IPS DF 6.9 (cell line): ENCODE measurements at places on chromosomes 1 and 21.

- H3K27ac ChIP-seq, result no peak overlapping the region
- H3K36me3 ChIP-seq, result no peaks in the 10 kb centered on the region
- no peak overlapping the region for H3K4me3 ChIP-seq
These were observed 106.9 kb upstream of the SERBP1 start for GRCh38 chr1:67536957-67537666.

DNA sequence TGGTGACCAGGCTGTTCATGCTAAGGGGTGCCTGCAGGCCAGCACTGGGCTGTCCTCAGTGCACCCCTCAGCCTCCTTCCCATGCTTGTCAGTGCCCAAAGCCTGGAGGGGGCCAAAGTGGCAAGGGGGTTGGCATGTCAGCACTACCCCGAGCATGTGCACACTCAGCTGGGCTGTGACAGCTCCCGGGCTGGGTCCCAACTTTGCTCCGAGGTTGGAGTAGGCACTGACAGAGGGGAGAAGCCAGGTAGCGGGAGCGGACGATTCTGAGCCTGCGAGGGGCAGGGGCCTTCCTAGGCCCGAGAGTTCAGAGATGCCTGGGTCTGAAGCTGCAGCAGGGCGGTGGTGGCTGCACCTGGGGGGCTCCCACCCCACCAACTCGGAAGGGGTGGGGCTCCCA, 119.0 kb downstream of the MAST2 start:
- no peak for DNase-seq
- no peak overlapping the region for H3K27ac ChIP-seq
- no peaks in the 10 kb centered on the region; the same call in 1 of the 2 replicates for H3K36me3 ChIP-seq
- no peak overlapping the region for H3K4me3 ChIP-seq
- peaks cover 9% of the 10 kb centered on the region for H3K4me1 ChIP-seq

DNA sequence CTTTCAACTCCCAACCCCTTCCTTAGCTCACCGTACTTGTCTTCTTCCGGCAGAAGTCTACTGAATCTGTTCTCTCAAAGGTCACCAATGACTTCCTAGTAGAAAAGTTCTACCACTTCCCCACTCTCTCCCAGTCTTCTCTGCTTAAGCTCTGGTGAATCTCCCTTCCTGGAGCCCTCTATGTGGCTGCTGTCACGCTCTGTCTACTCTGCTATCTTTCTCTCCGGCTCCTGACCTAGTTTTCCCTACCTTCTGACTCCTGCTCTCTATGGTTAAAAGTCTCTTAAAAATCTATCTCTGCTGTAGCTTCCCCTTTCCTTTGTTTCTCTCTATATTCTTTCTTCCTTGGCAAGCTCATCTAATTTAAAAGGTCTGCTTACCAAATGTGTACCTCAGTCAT, 350.1 kb upstream of the GREM2 start:
- H3K27ac ChIP-seq, result no peak overlapping the region
- no peaks in the 10 kb centered on the region for H3K36me3 ChIP-seq
- no peak overlapping the region for H3K4me3 ChIP-seq
- H3K27me3 ChIP-seq, result no peaks in the 10 kb centered on the region
- no peaks in the 10 kb centered on the region for H3K4me1 ChIP-seq

GRCh38 chr1:221794935-221795334, 53.0 kb upstream of the DUSP10 start:
- H3K27ac ChIP-seq, result no peak overlapping the region
- DNase-seq, result no peak
- no peaks in the 10 kb centered on the region for H3K36me3 ChIP-seq
- no peaks in the 10 kb centered on the region for H3K27me3 ChIP-seq

DNA sequence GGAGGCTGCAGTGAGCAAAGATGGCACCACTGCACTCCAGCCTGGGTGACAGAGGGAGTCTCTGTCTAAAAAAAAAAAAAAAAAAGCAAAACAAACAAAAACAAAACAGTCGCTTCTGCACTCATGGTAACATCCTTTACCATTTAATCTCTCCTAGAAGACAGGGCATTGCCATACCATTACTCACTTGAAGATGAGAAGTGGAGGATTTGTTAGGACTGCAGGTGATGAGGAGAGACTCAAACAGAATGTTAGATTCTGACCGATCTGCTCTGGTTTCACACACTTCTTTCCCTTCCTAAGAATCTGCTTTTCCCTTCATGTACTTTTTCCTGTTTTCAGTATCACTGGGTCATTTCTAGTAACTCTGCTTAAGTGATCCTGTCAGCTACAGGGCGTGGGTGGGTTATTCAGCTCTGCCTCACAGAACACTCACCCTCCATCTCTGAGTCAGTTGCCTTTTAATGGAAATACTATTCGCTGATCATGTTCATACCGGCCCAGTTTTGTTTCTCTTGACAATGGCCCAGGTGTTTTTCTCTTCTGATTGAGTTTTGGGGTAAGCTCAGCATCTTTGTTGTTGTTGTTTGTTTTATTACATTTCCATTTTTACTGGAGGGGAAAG, 148.0 kb upstream of the ERG start:
- no peak overlapping the region for H3K4me3 ChIP-seq
- no peak overlapping the region for H3K27ac ChIP-seq
- peaks cover 1% of the 10 kb centered on the region; the same call in 1 of the 2 replicates for H3K4me1 ChIP-seq
- no peak for DNase-seq
- no peaks in the 10 kb centered on the region for H3K27me3 ChIP-seq
- no peaks in the 10 kb centered on the region for H3K36me3 ChIP-seq

- no peaks in the 10 kb centered on the region for H3K36me3 ChIP-seq
- H3K27me3 ChIP-seq, result no peaks in the 10 kb centered on the region
- H3K4me3 ChIP-seq, result no peak overlapping the region
These were observed 21.1 kb downstream of the HUNK start for GRCh38 chr21:31893851-31894415.

DNA sequence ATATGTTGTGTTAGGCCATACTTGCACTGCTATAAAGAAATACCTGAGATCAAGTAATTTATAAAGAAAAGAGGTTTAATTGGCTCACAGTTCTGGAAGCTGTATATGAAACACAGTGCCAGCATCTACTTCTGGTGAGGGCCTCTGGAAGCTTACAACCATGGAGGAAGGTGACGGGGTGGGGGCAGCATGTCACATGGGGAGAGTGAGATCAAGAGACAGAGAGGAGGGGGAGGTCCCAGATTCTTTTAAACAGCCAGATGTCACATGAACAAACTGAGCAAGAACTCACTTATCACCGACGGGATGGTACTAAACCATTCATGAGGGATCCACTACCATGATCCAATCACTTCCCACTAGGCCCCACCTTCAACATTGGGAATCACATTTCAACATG, 42.6 kb downstream of the TESK2 start:
- no peak overlapping the region for H3K4me3 ChIP-seq
- no peaks in the 10 kb centered on the region for H3K36me3 ChIP-seq
- H3K27me3 ChIP-seq, result no peaks in the 10 kb centered on the region

- no peaks in the 10 kb centered on the region for H3K27me3 ChIP-seq
- H3K27ac ChIP-seq, result no peak overlapping the region
- H3K4me3 ChIP-seq, result no peak overlapping the region
- H3K4me1 ChIP-seq, result peaks cover 3% of the 10 kb centered on the region
- DNase-seq, result peak; percentile 25
These were observed 76.6 kb downstream of the RGL1 start for GRCh38 chr1:183881387-183882131.

- DNase-seq, result peak; percentile 58
- H3K36me3 ChIP-seq, result no peaks in the 10 kb centered on the region
- H3K27ac ChIP-seq, result no peak overlapping the region
- H3K4me3 ChIP-seq, result no peak overlapping the region
These were observed 5.1 kb upstream of the LAMTOR5 start for GRCh38 chr1:110412576-110412975.

DNA sequence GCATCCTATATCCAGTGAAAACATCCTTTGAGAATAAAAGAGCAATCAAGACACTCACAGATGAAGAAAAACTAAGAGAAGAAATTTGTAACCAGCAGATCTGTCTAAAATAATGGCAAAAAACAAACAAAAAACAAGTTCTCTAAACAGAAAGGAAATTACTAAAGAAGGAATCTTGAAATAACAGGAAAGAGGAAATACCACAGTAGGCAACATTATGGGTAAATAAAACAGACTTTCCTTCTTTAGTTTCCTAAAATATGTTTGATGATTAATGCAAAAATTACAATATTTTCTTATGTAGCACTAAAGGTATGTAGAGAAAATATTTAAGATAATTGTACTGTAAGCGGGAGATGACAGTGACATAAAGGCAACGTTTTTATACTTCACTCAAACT, 23.5 kb downstream of the SLC19A1 start:
- no peak for DNase-seq
- H3K4me1 ChIP-seq, result no peaks in the 10 kb centered on the region
- no peak overlapping the region for H3K27ac ChIP-seq
- no peak overlapping the region for H3K4me3 ChIP-seq
- no peaks in the 10 kb centered on the region for H3K27me3 ChIP-seq

GRCh38 chr21:18524097-18524880, 120.7 kb upstream of the TMPRSS15 start:
- no peak overlapping the region for H3K27ac ChIP-seq
- no peaks in the 10 kb centered on the region for H3K4me1 ChIP-seq
- no peaks in the 10 kb centered on the region for H3K36me3 ChIP-seq
- H3K27me3 ChIP-seq, result no peaks in the 10 kb centered on the region

DNA sequence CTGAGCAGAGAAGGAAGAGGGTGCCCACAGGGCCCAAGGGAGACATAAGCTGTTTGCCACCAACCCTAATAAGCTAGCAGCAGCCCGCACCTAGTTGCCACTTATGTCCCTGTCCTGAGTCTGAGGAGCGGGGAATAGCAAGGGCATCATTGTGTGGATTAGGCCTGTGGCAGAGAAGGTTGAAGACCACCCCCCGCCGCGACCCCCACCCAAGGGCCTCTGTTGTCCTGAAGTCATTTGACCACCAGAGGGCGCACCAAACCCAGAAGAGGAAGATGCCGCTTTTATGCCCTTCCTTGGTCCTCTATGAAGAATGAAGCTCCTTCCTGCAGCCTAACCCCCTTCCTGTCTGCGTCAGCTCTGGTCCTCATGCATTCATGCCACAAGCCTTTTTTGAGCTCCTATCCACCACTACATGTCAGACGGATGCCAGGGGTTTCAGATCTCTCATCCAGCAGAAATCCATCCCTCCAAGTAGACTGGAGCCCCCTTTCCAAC, 16.6 kb downstream of the RHBG start:
- H3K4me1 ChIP-seq, result peaks cover 4% of the 10 kb centered on the region
- H3K4me3 ChIP-seq, result no peak overlapping the region
- DNase-seq, result no peak

DNA sequence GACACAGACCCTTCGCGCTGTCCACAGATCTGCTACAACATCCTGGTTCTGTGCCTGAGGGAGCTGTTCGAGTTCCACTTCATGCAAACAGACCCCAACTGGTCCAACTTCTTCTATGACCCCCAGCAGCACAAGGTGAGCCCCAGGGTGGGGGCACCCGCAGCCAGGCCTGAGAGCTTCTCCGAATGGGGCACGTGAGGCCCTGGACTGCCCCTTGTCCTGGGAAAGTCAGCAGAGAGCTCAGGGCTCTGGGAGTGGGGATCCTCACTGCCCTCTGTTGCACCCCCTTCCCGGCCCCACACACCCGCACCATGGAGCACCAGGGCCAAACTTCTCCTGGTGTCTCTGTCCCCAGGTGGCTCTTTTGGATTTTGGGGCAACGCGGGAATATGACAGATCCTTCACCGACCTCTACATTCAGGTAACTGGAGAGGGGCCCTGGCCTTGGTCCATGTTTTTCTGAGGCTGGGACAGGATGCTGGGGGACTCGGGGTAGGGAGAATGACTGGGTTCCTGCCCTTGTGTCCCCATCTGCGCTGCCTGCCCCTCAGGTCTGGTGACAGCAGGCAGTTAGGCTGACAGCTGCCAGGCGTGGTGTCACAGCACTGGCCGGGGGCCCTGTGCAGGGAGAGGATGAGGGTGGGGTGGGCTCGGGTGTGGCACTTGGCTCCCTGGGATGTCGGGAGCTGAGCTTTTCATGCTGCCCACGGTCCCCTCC, 44.6 kb downstream of the COQ8A start:
- no peak for DNase-seq
- no peak overlapping the region for H3K4me3 ChIP-seq
- H3K36me3 ChIP-seq, result peaks cover 9% of the 10 kb centered on the region
- no peaks in the 10 kb centered on the region for H3K27me3 ChIP-seq
- no peak overlapping the region for H3K27ac ChIP-seq

- DNase-seq, result no peak
- H3K4me1 ChIP-seq, result peaks cover 2% of the 10 kb centered on the region; the same call in 1 of the 2 replicates
- no peak overlapping the region for H3K27ac ChIP-seq
These were observed 10.5 kb downstream of the S100A7A start for GRCh38 chr1:153426809-153427208.

DNA sequence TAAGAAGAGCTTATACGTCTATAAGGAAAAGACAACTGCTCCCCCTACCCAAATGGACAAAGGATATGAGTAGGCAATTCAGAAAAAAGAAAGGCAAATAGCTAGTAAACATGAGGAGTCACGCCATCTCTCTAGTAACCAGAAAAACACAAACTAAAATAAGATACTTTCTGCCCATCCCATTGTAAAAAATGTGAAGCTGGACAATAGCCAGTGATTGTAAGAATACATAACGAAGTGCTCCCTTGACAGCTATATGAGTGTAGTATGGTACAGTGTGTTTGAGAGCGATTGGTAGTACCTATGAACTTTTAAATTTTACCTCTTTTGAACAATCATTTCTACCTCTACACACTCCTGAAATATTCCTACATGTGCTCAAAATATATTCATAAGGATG, 7.5 kb upstream of the GJA8 start:
- H3K4me1 ChIP-seq, result no peaks in the 10 kb centered on the region
- no peaks in the 10 kb centered on the region for H3K36me3 ChIP-seq
- H3K27me3 ChIP-seq, result no peaks in the 10 kb centered on the region
- DNase-seq, result no peak
- no peak overlapping the region for H3K4me3 ChIP-seq
- H3K27ac ChIP-seq, result no peak overlapping the region

GRCh38 chr1:212256369-212256768, 28.8 kb upstream of the PPP2R5A start:
- no peak overlapping the region for H3K4me3 ChIP-seq
- no peak for DNase-seq
- H3K36me3 ChIP-seq, result no peaks in the 10 kb centered on the region
- no peaks in the 10 kb centered on the region; the same call in 1 of the 2 replicates for H3K27me3 ChIP-seq
- no peak overlapping the region for H3K27ac ChIP-seq

DNA sequence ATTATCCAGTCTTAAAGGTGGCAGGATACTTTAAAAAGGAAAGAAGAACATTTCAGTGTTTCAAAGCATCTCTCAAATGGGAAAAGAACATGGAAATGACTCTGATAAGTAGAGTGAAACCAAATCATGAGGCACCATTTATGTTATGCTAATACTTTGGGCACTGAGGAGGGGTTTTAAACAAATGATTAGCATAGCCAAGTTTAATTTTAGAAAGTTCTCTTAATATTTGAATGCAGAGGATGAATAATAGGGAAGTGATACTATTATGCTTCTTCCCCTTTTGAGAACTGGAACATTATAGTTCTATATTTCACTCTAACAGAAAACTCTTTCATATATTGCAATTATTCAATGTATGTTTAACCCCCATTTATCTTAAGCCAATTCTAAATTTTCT, 1181.9 kb upstream of the PRMT6 start:
- no peaks in the 10 kb centered on the region for H3K27me3 ChIP-seq
- no peaks in the 10 kb centered on the region for H3K4me1 ChIP-seq
- no peaks in the 10 kb centered on the region for H3K36me3 ChIP-seq
- DNase-seq, result no peak
- no peak overlapping the region for H3K4me3 ChIP-seq
- H3K27ac ChIP-seq, result no peak overlapping the region
